Right hindlimb (tissue), 1 donor: ENCODE measurements at places on chromosomes 6 and 20.

GRCh38 chr6:9083108-9083507, 647.8 kb upstream of the SLC35B3 start:
- no peak for DNase-seq

DNA sequence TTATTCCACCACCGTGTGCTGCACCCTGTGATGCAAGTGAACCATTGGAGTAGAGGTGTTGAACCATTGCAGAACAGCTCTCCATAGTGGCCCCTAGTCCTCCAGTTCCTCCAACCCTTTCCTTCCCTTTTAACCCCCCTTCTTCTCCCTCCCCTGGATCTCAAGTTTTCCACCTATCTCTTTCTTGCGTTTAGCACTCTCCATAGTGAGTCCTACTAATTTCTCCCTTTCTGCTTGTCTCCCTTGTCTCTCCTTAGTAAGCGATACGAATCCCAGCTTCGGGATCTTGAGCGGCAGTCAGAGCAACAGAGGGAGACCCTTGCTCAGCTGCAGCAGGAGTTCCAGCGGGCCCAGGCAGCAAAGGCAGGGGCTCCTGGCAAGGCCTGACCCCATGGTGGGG, 1.1 kb downstream of the PFDN6 start:
- DNase-seq: no peak

DNA sequence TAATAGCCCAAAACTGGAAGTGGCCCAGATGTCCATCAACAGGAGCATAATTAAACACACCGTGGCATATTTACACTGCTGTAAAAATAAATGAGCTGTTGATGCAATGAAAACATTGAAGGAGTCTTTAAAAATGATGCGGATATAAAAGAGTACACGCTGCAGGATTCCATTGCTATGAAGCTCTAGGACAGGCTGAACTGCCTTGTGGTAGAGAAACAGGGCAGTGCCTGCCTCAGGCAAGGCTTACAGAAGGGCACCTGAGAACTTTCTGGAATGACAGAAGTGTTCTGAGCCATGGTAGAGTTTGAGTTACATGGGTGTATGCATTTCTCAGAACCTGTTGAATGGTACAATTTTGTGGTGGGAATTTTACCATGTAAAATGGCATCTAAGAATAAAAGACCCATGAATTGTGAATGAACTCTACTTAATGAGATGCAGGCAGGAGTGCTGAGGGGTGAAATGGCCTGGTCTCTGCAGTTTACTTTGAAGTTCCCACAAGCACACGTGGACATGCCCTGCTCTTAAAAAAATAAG, 45.3 kb upstream of the RIN2 start:
- DNase-seq: no peak

GRCh38 chr6:146860583-146860982, 261.8 kb downstream of the ADGB start:
- DNase-seq: no peak

DNA sequence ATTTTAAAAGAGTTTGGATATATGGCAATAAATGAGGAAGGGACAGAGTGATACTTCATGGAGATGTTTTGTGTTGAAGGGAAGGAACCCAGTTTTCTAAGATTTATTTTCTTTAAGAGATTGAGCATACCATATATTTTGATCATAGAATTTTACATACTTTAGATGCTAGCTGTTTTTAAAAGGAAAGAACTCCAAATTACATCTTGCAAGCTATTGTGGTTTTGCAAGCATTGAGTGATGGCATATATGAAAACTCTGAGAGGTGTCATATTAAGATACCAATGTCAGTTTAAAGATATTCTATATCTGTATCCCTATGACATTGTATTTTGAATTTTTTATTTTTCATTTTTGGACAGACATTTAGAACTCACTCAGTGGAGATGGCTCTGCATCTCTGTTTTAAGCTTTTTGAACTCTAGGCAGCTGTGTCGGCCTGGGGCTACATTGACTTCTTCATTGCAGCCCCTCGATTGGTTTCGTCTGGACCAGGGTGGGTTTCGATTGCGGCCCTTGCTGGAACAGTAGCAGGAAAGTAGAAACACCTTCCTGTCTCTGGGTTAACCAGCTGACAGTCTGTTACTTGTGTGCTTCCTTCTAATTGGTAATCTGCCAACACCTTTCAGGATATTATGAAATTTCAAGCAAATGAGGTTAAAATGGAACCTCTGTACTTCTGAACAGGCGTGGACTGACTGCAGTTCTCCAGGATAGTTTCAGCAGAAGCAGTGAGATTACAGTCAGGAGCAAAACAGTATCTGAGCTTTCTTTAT, 14.0 kb downstream of the IGF2R start:
- no peak for DNase-seq
